ENCODE measurements at places on chromosomes 7 and 10. TPM values are rescaled to one million over a fixed set of nuclear protein-coding genes. Genes with fewer than 3 reads are reported as not detected.

DNA sequence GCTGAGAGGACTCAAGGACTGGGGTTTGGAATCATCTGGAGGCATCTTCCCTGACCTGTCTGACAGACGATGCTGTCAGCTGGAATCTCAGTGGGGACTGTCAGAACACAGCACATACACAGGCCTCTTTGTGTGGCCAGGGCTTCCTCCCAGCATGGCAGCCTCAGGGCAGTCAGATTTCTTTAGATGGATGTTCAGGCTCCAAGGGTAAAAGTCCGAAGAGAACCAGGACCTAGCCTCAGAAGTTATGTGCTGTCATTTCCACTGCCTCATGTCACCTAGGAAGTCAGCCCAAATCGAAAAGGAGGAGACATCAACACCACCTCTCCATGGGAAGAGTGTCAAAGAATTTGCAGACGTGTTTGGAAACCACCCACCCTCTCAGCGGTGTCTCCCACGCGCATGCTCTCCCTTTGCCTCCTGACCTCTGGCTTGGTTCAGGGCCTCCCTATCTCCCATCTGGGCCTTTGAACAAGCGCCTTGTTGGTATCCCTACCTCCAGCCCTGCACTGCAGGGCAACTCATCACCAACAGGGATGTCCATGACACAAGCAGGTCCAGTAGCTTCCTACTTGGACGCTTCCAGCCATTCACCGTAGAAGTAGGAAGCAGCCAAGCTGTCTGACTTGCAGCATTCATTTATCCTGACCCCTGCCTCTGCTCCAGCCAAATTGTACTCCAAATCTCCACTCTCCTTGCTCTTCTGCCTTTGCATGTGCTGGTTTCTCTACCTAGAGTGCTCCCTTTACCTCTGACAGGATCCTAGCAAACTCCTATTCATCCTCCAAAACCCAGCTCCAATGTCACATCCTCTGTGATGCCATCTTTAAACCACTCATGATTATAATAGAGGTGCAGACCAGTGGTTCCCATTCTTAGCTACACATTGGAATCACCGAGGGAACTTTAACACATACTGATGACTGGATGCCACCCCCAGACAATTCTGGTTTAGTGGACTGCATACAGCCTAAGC lies 121.6 kb downstream of the OAT start:
- H3K27ac ChIP-seq, result no peak overlapping the region
- H3K4me3 ChIP-seq, result no peak overlapping the region
- no peaks in the 10 kb centered on the region for H3K36me3 ChIP-seq
- H3K27me3 ChIP-seq, result no peaks in the 10 kb centered on the region

DNA sequence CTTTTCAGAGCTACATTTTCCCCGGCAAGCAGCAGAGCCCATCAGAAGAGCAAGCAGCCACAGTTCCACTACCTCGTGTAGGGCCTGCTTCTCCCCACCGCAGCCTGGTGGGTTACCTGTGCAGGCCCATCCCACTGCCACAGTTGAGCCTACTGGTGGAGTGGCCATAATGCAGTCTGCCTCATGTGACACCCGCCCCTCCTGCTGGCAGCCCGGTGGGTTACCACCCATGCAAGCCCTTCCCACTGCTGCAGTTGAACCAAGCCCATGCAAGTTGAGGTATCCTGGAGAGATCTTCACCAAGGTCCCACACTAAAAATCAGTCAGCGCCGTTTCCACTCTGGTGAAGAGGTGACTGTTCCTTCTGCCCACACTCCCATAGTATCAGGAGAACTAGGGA lies 32.1 kb upstream of the CNNM1 start:
- no peaks in the 10 kb centered on the region for H3K27me3 ChIP-seq
- H3K36me3 ChIP-seq, result no peaks in the 10 kb centered on the region
- H3K4me1 ChIP-seq, result no peaks in the 10 kb centered on the region
- no peak overlapping the region for H3K27ac ChIP-seq
- no peak overlapping the region for H3K4me3 ChIP-seq

DNA sequence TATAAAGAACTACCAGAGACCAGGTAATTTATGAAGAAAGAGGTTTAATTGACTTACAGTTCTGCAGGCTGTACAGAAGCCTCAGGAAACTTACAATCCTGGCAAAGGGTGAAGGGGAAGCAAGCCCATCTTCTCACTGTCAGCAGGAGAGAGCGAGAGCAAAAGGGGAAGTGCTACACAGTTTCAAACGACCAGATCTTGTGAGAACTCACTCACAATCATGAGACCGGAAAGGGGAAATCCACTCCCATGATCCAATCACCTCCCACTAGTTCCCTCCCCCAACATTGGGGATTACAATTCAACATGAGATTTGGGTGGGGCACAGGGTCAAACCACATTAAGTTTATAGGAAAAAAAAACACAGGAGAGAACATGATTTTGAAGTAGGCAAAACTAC lies 222.1 kb upstream of the SHH start:
- H3K36me3 ChIP-seq, result no peaks in the 10 kb centered on the region
- peaks cover 63% of the 10 kb centered on the region for H3K27me3 ChIP-seq
- H3K27ac ChIP-seq, result no peak overlapping the region
- no peak overlapping the region for H3K4me3 ChIP-seq
- no peak for DNase-seq

DNA sequence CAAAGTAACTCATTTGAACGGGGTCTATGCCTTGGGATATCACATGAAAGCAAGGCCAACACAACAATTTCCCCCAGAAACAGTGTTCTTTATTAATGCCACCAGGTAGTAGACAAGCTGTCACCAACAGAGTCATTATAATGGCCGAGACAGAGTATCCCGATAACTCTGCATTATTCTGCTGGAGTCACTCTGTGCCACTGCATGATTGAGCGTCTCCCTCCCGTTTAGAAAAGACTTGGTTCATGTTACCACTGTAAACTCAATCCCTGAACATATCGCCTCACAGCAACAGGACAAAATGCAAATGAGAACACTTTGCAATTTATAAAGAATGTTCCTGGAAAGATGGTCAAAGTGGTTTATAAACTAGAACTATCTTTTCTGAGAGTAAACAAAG lies 932.5 kb downstream of the GATA3 start:
- H3K4me1 ChIP-seq, result no peaks in the 10 kb centered on the region
- no peak for DNase-seq
- no peaks in the 10 kb centered on the region for H3K36me3 ChIP-seq
- H3K27me3 ChIP-seq, result no peaks in the 10 kb centered on the region
- H3K27ac ChIP-seq, result no peak overlapping the region
- no peak overlapping the region for H3K4me3 ChIP-seq

DNA sequence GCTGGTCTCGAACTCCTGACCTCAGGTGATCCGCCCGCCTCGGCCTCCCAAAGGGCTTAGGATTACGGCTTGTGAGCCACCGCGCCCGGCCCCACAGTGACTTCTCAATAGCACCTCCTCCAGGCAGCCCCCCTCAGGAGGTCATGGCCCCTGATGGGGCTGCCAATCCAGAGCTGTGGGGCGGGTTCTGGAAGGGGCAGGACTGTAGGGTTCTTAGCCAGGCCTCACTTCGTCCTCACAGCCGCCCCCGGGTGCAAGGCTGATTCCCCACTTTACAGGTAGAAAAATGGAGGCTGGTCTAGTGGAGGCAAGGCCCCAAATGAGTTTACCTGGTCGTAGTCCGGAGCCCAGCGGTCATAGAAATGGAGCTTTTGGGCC lies 638 bp downstream of the METTL27 start:
- peaks cover 22% of the 10 kb centered on the region for H3K4me1 ChIP-seq
- peak overlapping the region; percentile 86 for H3K4me3 ChIP-seq
- DNase-seq, result peak; percentile 36

- DNase-seq, result peak; percentile 64
- H3K4me3 ChIP-seq, result no peak overlapping the region
- H3K4me1 ChIP-seq, result no peaks in the 10 kb centered on the region
- H3K27me3 ChIP-seq, result no peaks in the 10 kb centered on the region
These were observed 38.0 kb upstream of the MKX start for GRCh38 chr10:27783660-27784059.

DNA sequence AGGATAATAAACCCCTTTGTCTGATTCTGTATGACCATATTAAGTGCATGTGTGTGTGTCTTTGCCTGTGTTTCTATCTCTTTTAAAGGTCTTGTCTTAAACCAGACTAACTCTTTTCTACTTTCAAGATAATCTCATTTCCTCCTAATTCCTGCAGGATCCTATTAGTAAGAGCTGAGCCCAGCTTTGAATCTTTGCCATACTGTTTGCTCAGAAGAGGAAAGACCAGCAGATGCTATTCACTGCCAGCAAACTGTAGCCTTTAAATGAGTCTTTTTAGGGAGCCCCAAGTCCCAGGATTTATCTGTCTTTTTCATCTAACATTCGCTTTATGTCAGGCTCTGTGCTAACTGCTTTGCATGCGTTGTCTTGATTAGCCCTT lies 2.9 kb downstream of the GPR158 start:
- no peak for DNase-seq
- H3K36me3 ChIP-seq, result no peaks in the 10 kb centered on the region
- no peak overlapping the region for H3K27ac ChIP-seq
- no peaks in the 10 kb centered on the region for H3K4me1 ChIP-seq
- no peak overlapping the region for H3K4me3 ChIP-seq

- no peaks in the 10 kb centered on the region for H3K4me1 ChIP-seq
- no peak overlapping the region for H3K27ac ChIP-seq
- H3K36me3 ChIP-seq, result no peaks in the 10 kb centered on the region
- peaks cover 34% of the 10 kb centered on the region for H3K27me3 ChIP-seq
- no peak overlapping the region for H3K4me3 ChIP-seq
- peak; percentile 69 for DNase-seq
These were observed 22.2 kb upstream of the EXOC4 start for GRCh38 chr7:133230591-133231194.

DNA sequence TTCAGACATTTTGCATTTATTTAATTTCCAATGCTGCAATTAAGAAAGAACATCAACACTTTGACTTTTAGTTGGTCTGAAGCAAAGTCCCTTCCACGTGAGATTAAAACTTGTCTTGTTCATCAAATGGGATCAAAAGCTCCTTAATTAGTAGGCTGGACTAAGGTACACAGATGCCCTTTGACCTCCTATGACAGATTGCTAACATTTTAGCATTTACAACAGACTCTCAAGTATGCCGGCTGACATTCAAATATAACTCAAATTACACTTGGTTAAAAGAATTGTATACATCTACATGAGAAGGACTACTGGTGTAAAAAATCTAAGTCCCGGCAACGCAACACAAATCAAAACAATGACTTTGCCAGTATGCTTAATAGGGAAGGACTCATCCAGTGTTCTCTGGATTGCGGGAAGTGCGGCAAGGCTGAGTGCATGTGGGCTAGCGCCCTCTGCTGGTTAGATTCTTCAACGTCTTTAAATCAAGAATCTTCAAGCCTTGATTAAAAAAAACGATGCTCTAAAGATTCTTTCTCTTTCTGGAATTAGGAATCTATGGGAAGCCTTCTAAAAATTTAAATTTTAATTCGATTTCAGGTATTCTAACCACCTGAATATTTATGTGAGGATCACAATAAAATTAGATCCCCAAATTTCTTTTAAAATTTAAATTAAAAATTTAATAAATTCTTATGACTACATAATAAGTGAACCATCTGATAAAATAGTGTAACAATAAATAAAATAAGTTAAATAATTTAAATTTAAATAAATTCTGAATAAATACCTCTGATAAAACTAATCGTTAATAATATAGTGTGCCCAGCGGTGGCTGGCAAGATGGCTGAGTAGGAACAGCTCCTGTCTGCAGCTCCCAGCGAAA lies 444.7 kb downstream of the DGKB start:
- DNase-seq, result peak; percentile 81
- H3K36me3 ChIP-seq, result no peaks in the 10 kb centered on the region

DNA sequence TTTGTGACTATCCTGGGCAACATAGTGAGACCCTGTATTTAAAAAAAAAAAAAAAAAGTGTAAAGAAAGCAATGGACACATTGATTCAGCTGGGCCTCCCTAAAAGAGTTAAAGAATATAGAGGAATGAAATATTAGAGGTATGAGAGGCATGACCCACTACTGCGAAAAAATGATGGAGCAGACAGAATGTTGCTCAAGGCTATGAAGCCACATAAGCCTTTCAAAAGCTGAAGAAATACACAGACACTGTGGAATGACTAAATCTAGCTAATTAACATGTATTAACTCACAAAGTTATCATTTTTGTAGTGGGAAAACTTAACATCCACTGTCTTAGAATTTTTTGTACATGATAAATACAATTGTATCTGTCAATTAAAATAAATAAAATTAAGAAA lies 107.3 kb downstream of the HGF start:
- H3K27ac ChIP-seq, result no peak overlapping the region
- DNase-seq, result no peak
- H3K4me1 ChIP-seq, result peaks cover 5% of the 10 kb centered on the region
- no peaks in the 10 kb centered on the region for H3K36me3 ChIP-seq
- no peaks in the 10 kb centered on the region for H3K27me3 ChIP-seq
- H3K4me3 ChIP-seq, result no peak overlapping the region

GRCh38 chr10:73819513-73820093 lies 8.2 kb upstream of the NDST2 start:
- no peak overlapping the region for H3K4me3 ChIP-seq
- peaks cover 12% of the 10 kb centered on the region for H3K36me3 ChIP-seq
- peak; percentile 86 for DNase-seq
- H3K27me3 ChIP-seq, result no peaks in the 10 kb centered on the region
- peaks cover 38% of the 10 kb centered on the region for H3K4me1 ChIP-seq

DNA sequence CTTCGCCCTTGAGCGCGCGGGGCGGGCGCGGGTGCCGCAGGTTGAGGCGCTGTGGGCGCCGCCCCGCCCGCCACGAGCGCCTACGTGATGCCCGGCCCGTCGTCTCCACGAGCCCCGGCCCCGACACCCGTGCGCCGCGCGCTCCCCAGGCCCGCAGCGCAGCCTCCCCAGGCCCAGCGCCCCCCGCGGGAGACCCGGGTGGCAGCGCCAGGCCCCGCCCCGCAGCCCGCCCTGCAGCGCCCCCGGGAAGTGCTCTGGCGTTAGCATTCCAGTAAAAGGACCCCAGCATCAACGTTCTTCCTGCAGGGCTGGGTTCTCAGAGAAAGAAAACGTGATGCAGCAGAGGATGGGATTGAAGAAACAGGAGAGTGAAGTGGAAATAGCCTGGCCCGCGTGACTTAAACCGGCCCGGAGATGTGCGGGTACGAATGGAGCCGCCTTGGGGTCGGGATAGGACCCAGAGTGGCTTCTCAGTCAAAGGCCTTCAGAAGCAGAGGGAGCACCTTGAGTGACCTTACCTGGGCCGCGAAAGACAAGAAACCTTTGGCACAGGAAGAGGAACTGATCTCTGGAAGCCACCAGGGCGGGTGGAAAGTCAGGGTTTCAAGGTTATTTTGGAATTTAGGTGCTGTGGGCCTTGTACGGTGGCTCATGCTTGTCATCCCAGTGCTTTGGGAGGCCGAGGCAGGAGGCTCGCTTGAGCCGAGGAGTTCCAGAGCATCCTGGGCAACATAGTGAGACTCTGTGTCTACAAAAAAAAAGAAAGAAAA lies 1.8 kb downstream of the PFKP start:
- peaks cover 27% of the 10 kb centered on the region for H3K36me3 ChIP-seq
- peak overlapping the region; percentile 91 for H3K4me3 ChIP-seq
- H3K27me3 ChIP-seq, result no peaks in the 10 kb centered on the region
- DNase-seq, result peak; percentile 8

The EGR2 gene
- 1.0 TPM for total RNA-seq

The MSMB gene
- total RNA-seq, result not detected

The NUTM2B gene
- total RNA-seq, result 0.88 TPM

The POLR3A gene
- 19.8 TPM for total RNA-seq

The JCAD gene
- 0.26 TPM for total RNA-seq

The PAPSS2 gene
- 1.4 TPM for total RNA-seq

The C10orf71 gene
- total RNA-seq, result not detected

The SLC26A5 gene
- not detected for total RNA-seq

The VSTM2A gene
- not detected for total RNA-seq
